ENCODE measurements at places on chromosomes 1 and 21. TPM values are rescaled to one million over a fixed set of nuclear protein-coding genes. Genes with fewer than 3 reads are reported as not detected.

GRCh38 chr1:8384088-8384487 lies 66.2 kb downstream of the SLC45A1 start:
- no peak for DNase-seq

- DNase-seq, result no peak
Measured at GRCh38 chr21:21309510-21309909, 311.3 kb downstream of the NCAM2 start.

DNA sequence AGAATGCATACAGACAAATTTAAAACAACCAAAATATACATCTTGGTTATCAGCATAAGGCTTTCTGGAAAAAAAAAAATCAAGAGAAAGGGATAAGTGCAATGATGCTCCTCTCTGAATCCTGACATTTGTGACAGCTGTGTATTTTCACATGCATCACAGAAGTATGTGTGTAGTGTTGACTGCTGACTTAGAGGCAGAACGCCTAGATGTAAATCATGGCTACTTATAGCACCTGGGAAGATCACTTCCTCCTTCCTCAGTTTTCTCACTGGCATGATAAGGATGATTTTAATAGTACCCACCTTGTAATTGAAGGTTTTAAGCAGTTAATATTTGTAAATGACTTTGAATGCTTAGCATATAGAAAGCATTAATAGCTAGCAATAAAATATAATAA lies 112.5 kb downstream of the MRPL39 start:
- DNase-seq, result no peak

- DNase-seq, result no peak
Measured at GRCh38 chr1:193222056-193222615, 35.7 kb upstream of the B3GALT2 start.

DNA sequence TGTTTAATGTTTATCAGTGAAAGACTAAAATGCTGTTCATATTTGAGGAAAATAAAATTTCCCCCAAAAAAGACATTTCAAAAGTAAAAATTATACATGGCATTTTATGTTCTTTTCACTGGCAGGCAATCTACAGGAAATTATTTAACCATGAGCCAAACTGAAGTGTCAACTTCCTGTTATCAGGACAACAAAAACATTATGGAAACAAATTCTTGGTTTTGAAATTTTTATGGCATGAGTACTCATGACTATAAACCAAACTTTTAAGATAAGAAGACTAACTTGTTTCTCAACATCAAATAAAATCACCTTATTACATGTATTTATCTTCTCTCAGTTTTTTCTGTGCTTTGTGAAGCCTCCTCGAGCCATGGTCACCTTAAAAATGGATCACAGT lies 698.6 kb downstream of the LTN1 start:
- no peak for DNase-seq

GRCh38 chr1:223742856-223743517 lies 30.6 kb downstream of the CAPN2 start:
- no peak for DNase-seq

DNA sequence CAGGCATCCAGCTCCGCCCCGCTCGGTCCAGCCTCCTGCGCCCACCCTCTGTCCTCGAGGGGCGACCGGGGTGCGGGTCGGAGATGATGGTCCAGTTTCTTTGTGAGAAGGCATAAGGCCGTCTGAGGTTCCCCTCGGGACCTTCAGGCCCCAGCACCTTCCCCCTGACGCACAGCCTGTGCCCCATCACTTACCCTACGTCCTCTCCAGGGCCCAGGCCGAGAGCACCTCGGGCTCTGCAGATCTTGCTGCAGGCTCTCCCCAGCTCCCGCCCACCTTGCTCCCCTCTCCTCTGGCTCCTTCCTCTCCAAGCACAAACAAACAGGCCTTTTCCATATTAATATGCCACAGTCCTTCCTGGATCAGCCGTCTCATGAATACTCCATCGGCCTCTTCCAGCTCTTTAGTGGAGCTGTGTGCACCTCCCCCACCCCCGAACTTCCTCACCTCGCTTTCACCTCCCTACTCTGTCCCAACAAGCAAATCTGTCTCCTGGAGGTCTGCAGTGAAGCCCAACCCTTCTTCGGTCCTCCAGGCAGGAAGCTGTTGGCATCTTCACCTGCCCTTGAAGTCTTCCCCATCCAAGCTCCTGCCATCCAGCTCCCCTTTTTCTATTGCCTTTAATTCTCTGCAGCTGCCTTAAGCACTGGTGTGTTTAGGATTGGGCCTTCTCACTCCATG lies 448 bp upstream of the COL9A2 start:
- DNase-seq, result no peak

DNA sequence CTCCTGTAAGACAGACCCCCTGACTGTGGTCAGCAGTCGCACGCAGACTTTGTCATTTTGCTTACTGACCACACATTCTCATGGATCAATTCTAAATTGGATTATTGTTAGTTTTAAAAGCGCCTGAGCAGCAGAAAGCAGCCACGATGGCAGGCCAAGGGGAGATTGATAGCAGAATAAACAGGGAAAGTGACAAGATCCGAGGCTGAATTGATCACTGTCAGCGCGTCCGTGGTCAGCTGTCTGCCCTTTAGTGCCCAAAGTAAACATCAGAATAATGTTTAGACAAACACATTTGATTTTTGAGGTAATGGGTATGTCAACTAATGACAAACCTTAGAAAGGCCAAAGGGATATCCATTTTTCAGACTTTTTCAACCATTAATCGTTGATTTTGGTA lies 426.8 kb downstream of the SETD4 start:
- no peak for DNase-seq

DNA sequence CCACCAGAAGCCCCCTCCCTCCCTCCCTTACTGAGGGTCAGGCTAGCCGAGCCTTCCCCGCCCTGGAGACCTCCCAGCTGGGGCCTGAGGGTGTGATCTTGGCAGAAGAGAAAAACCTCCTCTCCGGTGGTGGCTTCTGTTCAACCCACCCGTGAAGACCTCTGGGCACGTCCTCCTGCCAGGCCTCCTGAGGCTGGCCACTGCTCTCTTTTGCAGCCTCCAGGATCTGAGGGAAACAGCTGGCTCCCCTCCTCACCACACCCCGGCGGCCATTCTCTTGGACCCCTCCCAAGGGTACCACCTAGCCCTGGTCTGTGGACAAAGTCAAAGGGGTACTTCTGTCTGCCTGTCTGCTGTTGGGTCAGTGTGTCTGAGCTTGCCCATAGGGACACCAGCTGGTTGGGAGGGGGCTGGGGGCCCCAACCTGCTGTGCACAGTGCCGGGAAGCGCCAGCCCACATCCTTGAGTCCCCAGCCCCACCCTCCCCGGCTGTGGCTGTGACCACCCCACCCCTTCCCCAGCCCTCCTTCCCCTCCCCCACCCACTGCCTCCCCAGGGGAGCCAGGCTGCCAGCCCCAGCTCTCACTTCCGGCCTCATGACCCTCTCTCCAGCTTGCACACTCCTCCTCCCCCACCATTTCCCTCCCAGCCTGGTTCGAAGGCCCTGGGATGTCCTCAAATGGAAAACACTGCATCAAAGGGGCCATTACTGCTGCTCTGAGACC lies 48.1 kb downstream of the AHDC1 start:
- DNase-seq, result no peak

GRCh38 chr1:51607681-51608095 lies 9.2 kb upstream of the OSBPL9 start:
- no peak for DNase-seq

DNA sequence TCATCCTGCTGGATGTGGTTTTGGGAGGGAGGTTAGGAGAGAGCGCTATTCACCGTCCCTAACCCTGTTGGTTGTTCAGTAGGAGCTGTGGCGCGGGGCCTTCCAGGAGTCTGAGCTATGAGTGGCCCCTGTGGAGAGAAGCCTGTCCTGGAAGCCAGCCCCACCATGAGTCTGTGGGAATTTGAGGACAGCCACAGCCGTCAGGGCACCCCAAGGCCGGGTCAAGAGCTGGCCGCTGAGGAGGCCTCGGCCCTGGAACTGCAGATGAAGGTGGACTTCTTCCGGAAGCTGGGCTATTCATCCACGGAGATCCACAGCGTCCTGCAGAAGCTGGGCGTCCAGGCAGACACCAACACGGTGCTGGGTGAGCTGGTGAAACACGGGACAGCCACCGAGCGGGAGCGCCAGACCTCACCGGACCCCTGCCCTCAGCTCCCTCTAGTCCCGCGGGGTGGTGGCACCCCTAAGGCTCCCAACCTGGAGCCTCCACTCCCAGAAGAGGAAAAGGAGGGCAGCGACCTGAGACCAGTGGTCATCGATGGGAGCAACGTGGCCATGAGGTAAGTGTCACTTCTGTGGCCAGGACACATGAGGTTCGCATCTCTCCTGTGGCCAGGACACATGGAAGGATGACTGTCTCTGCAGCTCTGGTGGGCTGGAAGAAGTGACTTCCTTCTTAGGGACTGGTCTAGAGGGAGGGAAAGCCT lies 1.2 kb downstream of the ZC3H12A start:
- DNase-seq, result no peak

- no peak for DNase-seq
Measured at GRCh38 chr1:217892750-217893149, 261.6 kb downstream of the SPATA17 start.

GRCh38 chr1:25550155-25550506 lies 6.7 kb downstream of the LDLRAP1 start:
- DNase-seq, result no peak

GRCh38 chr1:109239409-109240068 lies 9.8 kb upstream of the CELSR2 start:
- DNase-seq, result peak; percentile 66

DNA sequence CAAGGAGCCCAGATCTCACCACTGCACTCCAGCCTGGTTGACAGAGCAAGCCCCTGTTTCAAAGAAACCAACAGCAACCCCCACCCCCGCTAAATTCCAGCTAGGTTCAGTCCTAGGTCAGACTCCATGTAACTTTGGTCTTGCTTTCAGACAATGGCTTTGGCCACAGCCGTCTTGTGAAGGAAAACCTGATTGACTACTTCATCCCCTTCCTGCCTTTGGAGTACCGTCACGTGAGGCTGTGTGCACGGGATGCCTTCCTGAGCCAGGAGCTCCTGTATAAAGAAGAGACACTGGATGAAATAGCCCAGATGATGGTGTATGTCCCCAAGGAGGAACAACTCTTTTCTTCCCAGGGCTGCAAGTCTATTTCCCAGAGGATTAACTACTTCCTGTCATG lies 12.9 kb downstream of the TOR3A start:
- peak; percentile 59 for DNase-seq

DNA sequence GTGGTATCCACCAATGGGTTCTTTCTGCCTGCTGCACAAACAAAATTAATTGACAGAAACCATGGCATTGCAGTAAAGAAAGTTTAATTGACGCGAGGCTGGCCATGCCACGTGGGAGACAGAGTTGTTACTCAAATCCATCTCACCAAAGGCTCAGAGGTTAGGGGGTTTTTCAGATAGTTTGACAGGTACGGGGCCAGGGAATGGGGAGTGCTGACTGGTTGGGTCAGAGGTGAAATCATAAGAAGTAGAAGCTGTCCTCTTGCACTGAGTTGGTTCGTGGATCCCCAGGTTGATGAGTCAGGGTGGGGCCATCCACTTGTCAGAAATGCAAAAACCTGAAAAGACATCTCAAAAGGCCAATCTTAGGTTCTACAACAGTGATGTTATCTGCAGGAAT lies 941 bp upstream of the TBCE start:
- DNase-seq, result no peak

DNA sequence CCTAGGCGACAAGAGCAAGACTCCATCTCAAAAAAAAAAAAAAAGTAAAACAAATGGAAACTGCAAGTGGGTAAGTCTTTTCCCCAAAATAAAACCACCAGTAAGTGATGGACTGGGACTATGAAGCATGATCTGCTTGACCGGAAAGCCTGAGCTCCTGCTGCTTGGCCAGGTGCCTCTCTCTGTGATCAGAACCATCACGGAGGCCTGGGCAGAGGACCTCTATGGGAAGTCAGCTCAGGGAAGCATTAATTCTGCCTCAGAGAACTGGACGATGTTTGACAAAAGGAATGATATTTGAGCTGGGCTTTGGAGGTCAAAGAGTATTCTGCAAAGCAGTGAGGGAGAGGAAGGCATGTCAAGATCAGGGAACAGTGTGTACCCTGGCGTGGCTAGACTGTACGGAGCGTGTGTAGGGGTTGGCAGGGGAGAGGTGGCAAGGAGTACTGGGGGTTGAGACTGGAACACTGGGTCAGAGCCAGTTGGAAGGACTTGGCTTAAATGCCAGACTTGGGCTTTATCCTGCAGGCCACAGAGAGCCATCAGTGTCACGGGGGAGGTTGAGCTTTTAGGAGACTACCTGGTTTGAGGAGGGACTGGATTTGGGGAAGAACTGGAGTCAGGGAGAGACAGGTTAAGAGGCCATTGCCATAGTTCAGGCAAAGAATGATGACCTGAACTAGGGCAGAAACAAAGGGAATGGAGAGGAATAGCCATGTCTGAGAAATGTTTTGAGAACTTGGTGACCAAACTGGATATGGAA lies 16.4 kb downstream of the ATP1A2 start:
- no peak for DNase-seq

GRCh38 chr1:51175278-51175677 lies 60.8 kb upstream of the RNF11 start:
- no peak for DNase-seq

- peak; percentile 64 for DNase-seq
Measured at GRCh38 chr1:234628089-234628488, 18.1 kb upstream of the IRF2BP2 start.

GRCh38 chr1:16156848-16157495 lies 1.1 kb upstream of the EPHA2 start:
- DNase-seq, result no peak

DNA sequence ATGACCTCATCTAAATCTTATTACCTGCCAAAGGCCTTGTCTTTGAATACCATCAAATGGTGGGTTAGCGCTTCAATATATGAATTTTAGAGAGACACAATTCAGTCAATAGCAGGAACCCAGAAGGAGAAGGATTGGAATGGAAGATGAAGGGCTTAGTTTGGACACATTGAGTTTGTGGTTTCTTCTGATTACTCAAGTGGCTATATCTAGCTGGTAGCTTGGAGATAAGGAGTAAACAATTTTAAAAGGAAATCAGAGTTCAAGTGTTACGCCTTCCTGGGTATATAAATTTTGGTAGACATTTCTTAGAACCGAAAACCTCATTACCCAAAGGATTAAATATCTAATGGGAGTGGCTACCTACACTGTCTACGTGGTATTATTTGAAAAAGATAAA lies 80.2 kb downstream of the RGS2 start:
- DNase-seq, result no peak

DNA sequence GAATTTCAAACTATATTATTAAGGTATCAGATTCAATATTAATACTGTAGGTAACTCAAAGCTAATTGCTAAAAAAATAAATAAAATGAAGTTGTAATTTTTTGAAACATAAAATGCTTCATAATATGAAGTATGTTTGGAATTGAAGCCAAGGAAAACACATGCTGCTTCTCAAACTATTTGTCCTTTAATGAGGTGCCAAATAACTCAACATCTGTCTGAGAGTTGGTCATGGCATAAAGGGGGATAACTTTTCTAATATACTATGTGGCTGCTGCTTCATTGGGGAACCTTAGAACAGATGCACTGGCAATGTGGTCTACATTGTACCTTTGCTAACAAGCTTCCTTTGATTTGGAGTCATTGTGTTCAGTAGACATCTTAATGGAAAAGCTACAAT lies 96.7 kb downstream of the PDE4B start:
- no peak for DNase-seq

GRCh38 chr1:32939655-32940371 lies 24.8 kb downstream of the RNF19B start:
- no peak for DNase-seq

GRCh38 chr1:235368428-235368827 lies 1.2 kb downstream of the TBCE start:
- no peak for DNase-seq

- DNase-seq, result no peak
Measured at GRCh38 chr1:168428063-168428731, 115.6 kb downstream of the XCL2 start.

RSPH1 gene
- total RNA-seq, result 0.58 TPM

LDLRAP1 gene
- 73.7 TPM for total RNA-seq

LCK gene
- total RNA-seq, result 6.4 TPM

CD34 gene
- 9.4 TPM for total RNA-seq

IGSF5 gene
- total RNA-seq, result not detected

FAM72B gene
- total RNA-seq, result 1.5 TPM

CHI3L2 gene
- not detected for total RNA-seq
